ENCODE measurements at places on chromosomes 12 and 14.

DNA sequence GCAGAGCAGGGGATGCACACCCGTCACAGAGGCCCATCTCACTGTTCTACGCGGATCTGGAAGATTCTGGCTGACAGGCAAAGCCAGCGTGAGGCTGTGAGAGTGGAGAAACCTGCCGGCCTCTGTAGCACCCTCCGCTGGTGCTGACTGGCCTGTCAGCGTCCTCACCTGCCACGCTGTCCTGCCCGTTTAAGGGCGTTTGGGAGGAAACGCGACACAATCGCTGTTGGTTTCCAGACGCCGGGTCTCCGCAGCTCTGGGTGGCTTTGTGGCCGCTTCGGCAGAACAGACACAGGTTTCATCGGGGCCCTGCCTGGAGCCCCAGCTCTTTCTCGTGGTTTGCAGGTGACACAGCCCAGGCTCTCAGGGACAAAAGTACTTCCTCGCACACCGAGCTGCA lies 70.6 kb downstream of the NOC4L start:
- DNase-seq: no peak

DNA sequence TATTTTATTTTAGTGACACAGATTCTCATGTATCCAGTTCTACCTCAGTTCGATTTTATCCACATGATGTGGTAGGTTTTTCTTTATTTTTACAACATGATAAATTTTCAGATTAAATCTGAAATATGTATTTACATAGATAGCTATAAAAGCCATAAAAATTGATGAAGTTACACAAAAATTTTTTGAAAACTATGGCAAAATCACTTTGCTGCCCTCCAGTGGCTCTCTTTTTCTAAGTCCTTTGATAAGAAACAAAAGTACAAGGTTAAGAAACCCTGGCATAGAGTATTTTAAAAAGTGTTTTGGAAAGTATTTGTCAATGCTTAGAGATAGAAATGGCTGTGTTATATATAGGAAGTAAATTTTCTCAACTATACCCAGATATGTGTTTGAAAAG lies 104.2 kb downstream of the PCNX1 start:
- no peak for DNase-seq

GRCh38 chr12:55728939-55729818 lies at the start of gene CD63:
Gene CD63, minus strand, starts transcription at chr12:55729009. Its CDS starts 668 bp downstream, at chr12:55728341.
- DNase-seq: peak; percentile 66

DNA sequence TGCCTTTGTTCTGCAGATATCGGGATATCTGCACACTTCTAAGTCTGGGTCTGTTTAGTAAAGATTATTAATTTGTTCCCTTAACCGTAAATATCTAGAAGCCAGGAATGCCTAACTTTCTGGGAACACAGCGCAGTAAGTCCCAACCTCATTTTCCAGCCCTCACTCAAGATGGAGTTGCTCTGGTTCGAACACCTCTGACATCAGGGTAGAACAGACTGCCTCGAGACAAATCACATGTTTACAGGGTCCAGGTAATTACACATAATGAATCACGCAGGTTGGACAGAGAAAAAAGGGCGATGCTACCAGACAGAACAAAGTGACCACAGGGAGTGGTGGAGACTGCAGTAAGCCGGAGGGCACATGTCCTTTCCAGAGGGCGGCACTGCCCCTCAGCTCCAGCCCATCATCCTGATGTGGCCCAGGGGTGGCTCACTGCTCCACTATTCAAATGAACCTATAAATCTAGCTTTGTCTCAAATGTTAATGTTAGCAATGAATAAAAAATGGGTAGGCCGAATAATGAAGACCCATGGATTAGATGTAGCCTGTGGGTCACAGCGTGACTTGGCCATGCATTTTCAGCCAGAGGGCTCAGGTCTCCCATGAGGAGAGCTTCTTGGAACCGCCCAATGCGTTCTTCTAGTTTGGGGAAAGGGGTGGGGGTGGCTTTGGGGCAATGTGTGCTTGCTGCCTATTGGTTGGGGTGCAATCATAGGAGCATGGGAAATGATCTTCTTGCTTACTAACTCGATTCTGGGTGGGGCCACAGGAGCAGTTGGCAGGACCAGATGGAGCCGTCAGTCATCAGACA lies 159.0 kb upstream of the SFSWAP start:
- DNase-seq: no peak

- DNase-seq: no peak
Observed at GRCh38 chr12:114209861-114210260, 196.1 kb downstream of the TBX5 start.

GRCh38 chr14:37142835-37143401 lies 29.5 kb downstream of the SLC25A21 start:
- no peak for DNase-seq

Data from stimulated activated CD4-positive, alpha-beta T cell treated with anti-CD3 and anti-CD28 coated beads, Interleukin-15, amount 100 ng/mL, for 48 hours (primary cell).